ENCODE measurements at places on chromosomes 4 and X.

DNA sequence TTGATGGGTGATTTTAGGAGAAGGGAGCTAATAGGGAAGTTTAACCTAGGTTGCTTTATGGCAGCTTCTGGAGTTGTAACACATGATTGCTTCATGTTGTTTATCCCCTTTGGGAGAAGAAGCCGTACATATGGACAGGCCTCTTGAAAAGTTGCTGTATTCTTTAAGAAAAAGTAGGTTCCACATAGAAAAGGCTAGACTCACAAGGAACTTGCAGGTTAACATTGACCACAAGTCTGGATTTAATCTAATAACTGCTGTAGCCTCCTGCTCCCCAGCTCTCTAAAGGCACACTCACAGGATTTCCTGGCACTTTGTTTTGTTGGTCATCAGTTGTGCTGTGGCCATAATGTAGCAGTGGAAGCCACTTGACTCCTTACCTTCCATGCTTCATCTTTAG is 19.7 kb downstream of the FNIP2 start:
- no peak for DNase-seq

- DNase-seq: no peak
Measured at GRCh38 chr4:87240341-87240740, 19.9 kb upstream of the KLHL8 start.

- peak; percentile 99 for DNase-seq
Measured at GRCh38 chr4:76987153-76987591, 37.6 kb downstream of the SEPTIN11 start.

- no peak for DNase-seq
Measured at GRCh38 chr4:62023633-62024032, 823.5 kb downstream of the ADGRL3 start.

GRCh38 chr4:17736484-17736883 is 44.9 kb downstream of the FAM184B start:
- no peak for DNase-seq

- no peak for DNase-seq
Measured at GRCh38 chrX:134480061-134480460, 20.1 kb downstream of the HPRT1 start.

GRCh38 chr4:91279899-91280298 is 1023.9 kb upstream of the GRID2 start:
- DNase-seq: no peak

GRCh38 chrX:2627272-2627867 is 63.7 kb upstream of the CD99 start:
- DNase-seq: no peak

- DNase-seq: no peak
Measured at GRCh38 chr4:141826260-141826659, 189.9 kb downstream of the IL15 start.

DNA sequence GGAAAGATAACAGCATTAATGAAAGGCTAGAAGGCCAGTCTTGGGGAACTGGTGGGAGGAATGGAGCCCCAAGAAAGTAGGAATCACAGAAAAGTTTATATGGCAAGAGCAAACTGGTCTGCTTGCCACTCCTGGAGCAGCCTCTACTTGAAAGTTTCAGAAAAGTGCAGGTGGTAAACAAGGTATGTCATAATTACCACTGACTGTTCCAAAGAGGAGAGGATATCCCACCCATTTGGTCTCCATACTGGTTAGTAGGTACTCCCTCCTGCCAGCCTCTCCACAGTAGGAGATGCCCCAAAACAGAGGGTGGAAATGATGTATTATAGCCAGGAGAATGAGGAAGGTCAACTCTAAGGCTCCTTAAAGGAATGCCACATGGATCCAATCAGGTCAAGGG is 145.1 kb downstream of the INPP4B start:
- no peak for DNase-seq

DNA sequence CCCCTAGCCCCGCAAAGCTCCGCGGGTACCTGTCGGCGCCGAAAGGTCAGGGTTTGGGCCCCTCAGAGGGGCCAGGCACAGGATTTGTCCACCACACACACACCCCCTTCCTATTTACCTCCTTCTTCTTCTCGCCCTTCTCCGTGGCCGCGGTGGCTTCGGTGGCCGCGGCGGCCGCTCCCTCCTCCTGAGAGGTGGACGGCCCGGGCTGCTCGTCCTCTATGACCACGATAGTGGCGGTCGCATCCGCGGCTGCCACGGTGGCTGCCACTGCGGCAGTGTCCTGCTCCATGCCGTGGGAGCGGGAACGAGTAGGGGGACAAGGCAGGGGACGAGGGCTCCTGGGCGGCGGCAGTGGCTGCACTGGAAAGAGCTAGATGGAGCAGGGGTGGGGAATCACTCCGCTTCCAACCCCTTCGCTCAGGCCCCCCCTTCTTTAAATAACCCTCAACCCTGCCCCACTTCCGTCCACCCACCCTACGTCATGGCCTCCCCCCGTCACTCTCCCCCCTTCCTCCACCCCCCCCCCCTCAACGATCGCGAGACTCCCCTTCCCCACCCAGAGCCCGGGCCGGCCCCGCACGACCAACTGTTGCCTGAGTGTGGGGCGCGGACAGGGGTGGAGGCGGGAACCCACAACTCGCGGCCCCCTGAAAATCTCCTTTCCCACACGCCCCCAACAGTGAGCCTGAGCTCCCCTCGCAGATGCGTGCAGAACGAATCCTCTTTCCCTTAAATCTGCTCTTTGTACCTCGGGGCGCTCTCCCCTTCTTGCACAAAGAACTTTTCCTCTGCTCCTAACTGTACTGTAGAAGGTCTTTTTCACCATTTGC is at the start of gene SMARCA1:
Gene SMARCA1 (minus strand): TSS at position 412 of the 833 bp plus-strand sequence. CDS start 120 bp downstream, at position 292.
- peak; percentile 45 for DNase-seq

- no peak for DNase-seq
Measured at GRCh38 chrX:48696909-48697727, 584 bp downstream of the SUV39H1 start.

DNA sequence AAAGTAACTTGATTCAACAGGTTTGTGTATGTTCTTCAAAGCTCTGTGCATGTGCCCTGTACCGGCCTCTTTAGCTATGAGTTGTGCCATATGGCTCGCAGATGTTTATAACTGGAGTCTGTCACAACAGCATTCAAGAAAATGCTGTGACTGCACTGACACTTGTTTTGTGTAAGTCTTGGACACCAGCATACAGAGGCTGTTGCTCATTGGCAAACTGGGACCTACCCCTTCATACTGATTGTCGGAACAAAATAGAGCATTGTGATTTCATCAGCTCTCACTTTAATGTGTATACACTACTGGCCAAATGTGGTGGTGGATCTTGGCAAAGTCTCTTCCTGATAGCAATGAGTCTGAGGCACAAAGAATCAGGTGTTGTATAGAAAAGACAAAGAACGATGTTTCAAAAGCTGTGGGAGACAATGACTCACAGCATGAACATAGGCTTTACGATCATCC is 133.9 kb downstream of the EGF start:
- DNase-seq: no peak

DNA sequence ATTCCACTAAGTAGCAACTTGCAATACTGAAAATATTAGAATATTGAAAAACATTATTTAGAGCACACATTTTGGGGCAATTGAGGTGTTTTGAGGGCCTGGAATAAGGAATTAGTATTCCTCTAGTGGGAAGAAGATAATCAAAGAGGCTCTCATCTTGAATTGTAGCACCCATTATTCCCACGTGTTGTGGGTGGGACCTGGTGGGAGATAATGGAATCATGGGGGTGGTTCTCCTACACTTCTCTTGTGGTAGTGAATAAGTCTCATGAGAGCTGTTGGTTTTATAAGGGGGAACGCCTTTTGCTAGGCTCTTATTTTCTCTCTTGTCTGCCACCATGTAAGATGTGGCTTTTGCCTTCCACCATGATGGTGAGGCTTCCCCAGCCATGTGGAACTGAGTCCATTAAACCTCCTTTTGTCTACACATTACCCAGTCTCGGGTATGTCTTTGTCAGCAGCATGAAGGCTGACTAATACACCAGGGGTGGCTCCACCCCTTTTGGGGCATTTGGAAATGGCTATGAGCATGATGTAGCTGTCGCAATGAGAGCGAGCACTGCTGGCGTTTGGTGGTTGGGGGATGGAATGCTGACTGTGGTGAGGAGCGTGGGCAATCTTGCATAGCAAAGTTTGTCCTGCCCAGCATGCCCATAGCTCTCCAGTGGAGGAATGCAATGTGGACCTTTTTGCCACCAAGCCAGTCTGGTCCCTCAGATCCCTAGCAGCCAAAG is 308.2 kb downstream of the FRMPD4 start:
- DNase-seq: no peak

- no peak for DNase-seq
Measured at GRCh38 chr4:57154191-57154590, 44.0 kb upstream of the IGFBP7 start.

GRCh38 chrX:53435997-53436396 is 1.8 kb upstream of the HSD17B10 start:
- DNase-seq: no peak

DNA sequence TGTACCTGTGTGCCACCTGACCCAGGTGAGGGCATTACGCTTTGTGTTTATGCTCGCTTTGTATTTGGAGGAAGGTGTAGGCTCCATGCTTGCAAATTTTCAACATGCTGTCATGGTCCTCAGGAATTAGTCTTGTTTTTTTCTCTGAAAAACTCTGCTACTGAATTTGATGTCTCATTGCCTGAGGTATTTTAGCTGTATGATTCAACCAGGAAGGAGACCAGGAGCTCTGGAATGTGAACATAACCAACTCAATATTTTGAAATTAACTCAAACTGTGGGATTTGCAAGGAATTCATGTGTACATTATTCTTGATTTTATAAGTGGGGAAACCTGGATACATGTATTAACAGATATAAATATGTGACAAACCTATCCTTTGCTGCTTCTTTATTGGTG is 134.1 kb downstream of the SLC4A4 start:
- DNase-seq: peak; percentile 82

DNA sequence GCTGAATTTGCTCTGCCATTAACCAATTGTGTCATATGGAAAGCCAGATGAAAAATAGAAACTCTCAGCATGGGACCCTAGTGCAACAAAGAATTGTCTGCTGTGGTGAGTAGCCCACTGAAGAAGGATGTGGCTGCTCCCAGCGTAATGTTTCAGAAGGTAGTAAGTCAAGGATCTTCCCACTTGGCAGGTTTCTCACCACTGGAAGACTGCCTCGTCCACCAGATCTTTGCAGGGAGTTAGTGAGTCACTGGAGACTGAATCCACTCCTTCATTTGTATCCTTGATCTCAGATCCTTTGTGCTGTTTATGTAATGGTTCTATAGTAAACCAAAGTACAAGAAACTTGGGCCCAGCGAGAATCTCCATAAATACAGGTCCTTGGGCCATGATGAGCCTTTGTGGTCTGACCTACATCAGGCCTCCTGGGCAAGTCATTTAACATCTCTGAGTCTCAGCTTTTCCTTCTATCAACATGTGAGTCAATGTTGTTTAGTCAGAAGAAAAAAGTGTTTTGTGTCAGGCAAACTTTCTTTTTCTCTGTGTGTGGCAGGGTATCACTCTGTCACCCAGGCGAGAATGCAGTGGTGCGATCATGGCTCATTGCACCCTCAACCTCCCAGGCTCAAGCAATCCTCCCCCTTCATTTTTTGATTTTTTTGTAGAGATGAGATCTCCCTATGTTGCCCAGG is 78.0 kb upstream of the CCDC160 start:
- no peak for DNase-seq

DNA sequence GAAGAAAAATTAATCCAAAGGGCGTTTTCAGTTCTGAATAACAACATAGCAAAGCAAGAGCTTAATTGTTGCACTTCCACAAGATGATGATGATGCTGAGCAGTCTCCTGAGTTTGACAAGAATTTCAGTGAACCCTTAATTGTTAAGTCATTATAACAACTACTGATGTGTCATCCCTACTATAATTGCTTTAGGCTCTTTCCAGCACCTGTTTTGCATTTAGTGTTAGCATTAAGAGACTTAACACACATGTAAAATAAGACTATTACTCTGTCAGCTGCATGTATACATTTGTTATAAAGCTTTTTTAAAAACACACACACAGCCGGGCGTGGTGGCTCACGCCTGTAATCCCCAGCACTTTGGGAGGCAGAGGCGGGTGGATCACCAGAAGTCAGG is 37.9 kb upstream of the GALNT7 start:
- DNase-seq: no peak

- no peak for DNase-seq
Measured at GRCh38 chrX:12421918-12422317, 283.6 kb downstream of the FRMPD4 start.

DNA sequence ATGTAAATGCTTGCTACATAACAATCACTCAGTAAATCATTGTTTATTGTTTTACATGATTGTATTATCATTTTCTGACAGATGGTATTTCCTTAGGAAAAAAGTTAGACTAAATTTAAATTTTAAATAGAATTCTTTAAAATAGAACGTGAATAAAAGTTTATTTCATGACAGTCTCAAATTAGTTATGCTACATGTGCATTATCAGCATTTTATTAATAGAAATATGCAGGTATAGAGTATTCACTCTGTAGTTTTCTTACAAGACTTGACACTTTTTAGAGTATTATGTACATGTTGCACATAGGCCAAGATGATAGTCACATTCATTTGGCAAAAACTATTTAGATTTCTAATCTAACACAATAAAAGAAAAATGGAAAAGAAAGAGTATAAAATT is 213.3 kb upstream of the SPRY1 start:
- no peak for DNase-seq

- no peak for DNase-seq
Measured at GRCh38 chrX:41449615-41450014, 2.5 kb downstream of the NYX start.

DNA sequence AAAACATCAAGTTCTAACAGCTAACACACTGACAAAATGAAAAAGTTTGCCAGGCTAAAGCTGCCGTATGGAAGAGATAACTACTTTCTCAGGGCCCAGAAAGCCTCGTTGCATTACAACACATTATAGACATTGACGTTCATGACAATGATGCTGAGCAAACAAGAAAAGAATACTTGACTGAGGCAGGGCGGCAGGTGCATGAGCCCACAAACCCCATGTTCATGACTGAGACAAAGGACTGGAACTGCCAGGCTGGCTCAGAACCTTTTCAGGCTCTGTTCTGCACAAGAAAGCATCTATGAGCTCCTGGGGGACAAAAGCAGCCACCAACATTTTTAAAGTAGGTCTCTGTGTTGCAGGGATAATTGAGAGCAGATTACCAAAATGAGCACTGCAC is 13.6 kb downstream of the TLR6 start:
- no peak for DNase-seq

DNA sequence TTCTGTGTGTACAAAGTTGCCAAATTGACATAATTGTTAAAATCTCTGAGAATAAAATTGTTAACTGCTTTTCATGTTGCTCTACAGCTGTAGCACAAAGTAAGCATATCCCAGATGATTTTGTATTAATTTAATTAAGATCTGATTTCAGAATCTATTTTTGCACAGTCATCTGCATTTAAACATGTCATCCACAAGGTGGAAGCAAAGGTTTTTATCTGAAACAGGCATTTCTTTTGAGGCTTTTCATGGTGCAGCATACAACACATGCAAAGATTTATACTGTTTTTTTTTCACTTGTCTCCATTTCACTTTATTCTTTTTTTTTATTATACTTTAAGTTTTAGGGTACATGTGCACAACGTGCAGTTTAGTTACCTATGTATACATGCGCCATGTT is 51.2 kb downstream of the GC start:
- DNase-seq: peak; percentile 5

- DNase-seq: no peak
Measured at GRCh38 chrX:148854306-148854705, 353.9 kb downstream of the AFF2 start.

GRCh38 chr4:15020502-15021286 is 18.4 kb downstream of the CPEB2 start:
- DNase-seq: no peak

- no peak for DNase-seq
Measured at GRCh38 chr4:19455196-19455595, 796.5 kb upstream of the SLIT2 start.

All from fibroblast of skin of left quadriceps (primary cell).